ENCODE measurements at places on chromosomes 7 and 10.
A peak's percentile ranks its signal among the peaks of the same experiment; 100 is the strongest.

DNA sequence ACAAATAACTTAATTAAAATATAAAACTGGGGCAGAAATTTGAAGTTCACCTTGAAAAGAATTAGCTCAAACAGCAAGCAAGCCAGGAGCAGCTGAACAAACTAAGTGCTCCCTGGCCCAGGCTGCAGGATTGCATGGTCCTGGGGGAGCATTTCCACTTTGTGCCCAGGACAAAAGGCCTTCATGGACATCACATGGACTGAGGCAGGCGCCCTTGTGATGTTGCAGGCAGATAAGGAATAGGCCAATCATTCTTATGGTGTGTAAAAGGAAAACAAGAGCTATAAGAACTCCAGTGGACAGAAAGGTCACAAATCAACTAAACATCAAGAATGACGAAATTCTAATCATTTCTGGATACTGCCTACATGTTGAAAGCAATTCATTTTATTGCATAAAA is 17.5 kb upstream of the TECTB start:
- DNase-seq, result no peak

DNA sequence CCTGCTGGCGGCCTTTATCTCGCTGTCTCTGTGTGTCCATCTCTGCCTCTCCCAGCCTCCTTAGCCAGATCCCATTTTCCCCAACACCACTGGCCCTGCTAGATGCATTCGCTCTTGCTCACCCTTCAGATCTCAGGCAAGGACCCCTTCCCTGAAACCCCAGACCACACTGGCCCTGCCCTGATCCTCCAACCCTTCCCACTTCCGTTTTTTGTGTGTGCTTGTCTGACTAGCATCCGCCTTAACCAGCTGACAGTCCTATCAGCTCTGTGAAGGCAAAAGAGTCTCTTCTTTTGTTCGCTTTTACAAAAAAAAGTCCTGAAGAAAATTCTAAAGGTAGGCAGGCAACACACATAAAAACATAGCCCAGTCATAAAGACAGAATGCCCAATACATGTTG is 28.7 kb downstream of the CHST15 start:
- no peak for DNase-seq

- DNase-seq, result peak; percentile 54
Observed at GRCh38 chr10:11742009-11742778, at the start of gene ECHDC3. ECHDC3 (plus strand) TSS chr10:11742382; CDS start chr10:11742577, 195 bp downstream.

- DNase-seq, result no peak
Observed at GRCh38 chr10:31004611-31005193, 27.0 kb downstream of the ZNF438 start.

DNA sequence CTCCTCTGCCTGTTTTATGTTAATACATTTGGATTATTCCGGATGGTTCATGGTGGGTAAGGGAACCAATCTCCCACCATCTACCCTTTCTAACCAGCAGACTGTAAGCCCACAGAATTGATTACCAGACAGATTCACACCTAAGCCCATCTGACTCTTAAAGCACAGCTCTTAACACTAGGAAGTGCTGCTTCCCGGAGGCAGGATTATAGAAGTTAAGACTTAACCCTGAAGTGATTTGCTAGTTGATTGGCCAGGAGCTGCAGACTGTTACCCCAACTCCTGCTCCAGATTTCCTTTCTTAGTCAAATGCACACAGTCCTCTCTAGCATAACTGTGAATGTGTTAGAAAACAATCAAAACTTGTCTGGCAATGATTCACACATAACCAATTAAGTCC is 221.7 kb downstream of the CDK14 start:
- no peak for DNase-seq

DNA sequence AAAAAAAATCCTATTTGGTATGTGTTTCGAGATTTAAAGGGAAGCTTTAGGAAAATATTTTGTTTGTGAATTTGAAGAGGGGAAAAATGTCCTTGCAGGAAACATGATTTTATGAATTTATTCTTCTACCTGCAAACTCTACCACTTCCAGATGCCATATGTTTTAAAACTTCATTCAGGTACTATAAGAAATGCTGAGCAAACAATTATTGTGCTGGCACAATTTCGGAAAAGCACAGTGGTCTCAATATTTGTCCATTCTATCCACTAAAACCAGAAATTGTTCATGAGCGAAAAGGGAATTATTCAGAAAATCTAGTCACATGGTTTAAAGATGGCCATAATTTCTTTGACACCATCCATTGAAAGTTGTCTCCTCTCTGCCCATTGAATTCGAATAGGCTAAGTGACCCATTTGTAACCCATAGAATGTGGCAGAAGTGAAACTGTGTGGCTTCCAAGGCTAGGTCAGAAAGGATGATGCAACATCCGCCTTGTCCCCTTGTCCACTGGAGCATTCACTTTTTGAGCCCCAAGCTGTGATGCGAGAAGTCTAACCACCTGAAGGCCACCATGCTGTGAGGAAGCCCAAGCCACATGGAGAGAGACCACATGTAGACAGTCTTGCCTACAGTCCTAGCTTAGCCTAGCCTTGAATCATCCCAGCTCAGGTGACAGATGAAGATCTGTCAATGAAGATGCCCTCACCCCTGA is 189.8 kb upstream of the PRKCQ start:
- DNase-seq, result no peak

- DNase-seq, result peak; percentile 28
Observed at GRCh38 chr10:88389456-88389855, 193.7 kb downstream of the RNLS start.

Measured in NCI-H2081 (cell line).